Islet precursor cell (in vitro differentiated cells): ENCODE measurements at places on chromosomes 5 and 9.

GRCh38 chr9:97993000-97993399, 9.9 kb downstream of the ANP32B start:
- DNase-seq, result no peak

DNA sequence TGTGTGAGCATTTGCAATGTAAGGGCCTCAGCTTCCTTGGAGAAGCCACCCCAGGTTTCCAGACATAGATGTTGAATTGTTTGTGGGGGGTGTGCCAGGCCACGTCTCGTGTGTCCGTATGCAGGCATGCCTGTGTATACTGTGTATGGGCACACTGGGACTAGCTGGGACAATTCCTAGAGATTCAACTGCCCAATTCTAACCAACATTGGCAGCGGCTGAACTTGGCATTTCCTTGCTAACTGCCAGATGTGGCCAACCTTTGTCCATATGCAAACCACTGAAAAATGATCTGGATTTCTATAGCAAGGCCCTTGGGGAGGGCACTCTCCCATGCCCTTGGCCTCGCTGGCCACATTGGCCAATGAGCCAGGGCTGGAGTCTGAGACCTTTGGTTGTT, 50.3 kb downstream of the SAR1B start:
- no peak for DNase-seq

DNA sequence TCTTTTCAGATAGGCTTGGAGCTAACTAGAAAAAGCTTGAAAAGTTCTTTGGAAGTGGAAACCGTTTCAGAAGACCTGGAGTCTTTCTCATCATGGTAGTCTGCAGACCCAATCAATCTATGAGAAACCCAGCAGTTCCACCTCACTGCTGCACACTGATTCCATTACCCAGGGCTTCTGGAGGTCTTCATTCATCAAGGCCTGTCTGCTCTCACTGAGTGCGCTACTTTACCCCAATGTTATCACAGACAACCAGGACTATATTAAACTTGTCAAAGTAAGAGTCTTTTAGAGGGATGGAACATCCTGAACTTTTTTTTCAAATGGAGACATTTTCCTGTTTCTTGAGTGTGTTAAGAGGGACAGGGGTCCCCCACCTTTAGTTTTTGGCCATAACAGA, 93.1 kb downstream of the BOD1 start:
- no peak for DNase-seq

- no peak for DNase-seq
Observed at GRCh38 chr5:53549792-53550191, 10.6 kb upstream of the NDUFS4 start.

DNA sequence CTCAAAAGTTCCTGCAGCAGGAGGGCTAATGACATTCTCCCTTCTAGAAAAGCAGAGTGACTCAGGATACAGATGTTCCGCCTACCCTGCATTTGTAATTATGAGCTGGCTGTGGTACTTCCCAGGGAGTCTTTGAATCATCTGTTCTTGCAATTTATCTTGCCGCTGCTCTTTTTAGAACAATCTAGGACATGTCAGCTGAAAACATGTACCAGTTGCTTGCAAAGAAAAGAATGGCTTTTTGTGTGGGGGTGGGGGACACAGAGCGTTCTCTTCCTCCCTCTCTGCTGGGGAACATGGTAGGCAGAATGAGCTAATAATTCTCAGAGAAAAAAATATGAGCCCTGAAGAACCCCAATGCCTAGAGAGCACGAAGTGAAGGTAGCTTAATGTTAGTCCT, 51.7 kb upstream of the TUT7 start:
- DNase-seq, result peak; percentile 87

- peak; percentile 89 for DNase-seq
Observed at GRCh38 chr9:35690614-35691333, 1.0 kb upstream of the TPM2 start.

GRCh38 chr5:133840168-133840567, 128.3 kb downstream of the C5orf15 start:
- no peak for DNase-seq

DNA sequence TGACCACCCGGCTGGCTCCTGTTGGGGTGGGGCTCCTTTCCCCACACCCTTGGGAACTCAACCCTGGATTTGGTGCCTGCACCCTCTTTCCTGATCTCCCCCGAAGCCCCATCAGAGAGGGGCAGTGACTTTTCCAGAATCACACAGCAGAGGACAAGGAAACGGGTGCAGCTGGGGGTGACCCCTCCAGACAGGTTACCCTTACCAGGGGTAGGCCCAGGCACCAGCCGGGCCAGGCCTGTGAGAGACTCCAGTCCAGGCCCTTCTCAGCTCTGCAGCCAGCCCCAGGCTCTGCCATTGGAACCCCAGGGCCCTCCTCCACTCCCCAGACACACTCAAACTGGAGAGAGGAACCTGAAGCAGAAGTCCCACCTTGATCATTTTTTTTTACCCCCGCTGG, 19.0 kb upstream of the PHYHD1 start:
- no peak for DNase-seq

DNA sequence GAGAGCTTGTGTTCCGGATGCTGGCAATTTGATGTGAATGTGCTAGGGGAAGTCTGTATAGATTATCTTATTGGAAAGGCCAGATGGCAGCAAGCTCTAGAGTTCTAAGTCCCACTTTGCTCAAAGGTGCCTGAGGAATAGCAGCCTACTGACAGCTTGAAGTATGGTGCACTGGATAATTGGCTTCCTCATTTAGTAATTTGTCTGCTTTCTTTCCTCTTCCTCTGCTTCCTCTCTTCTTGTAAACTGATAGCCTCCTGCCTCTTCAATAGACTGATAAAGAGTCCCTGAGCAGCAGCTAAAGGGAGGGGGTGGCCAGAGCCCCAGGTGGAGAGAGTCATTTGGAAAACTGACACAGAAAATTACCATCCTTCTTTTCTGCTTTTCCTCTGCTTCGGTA, 177.3 kb downstream of the FGF1 start:
- no peak for DNase-seq

GRCh38 chr9:93582115-93582514, 5.7 kb downstream of the PHF2 start:
- peak; percentile 46 for DNase-seq

DNA sequence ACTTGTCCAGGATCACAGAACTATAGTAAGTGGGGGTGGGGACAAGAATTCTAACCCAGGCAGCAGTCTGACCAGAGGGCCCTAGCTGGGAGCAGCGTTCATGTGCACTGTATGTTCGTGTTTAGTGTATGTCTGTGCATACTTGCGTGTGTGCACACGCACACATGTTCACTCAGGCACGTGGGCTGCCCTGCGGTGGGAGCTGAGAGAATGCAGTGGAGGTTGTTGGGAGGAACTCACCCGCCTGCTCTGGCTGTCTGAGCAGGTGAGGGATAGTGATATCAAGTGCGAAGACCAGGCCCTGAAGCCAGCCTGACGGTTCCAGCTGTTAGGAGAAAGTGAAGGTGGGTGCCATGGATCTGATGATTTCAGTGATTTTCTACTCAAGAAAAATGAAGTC, 942 bp downstream of the DCANP1 start:
- peak; percentile 27 for DNase-seq

GRCh38 chr9:8879284-8879683, 1079.7 kb upstream of the DMAC1 start:
- DNase-seq, result no peak

DNA sequence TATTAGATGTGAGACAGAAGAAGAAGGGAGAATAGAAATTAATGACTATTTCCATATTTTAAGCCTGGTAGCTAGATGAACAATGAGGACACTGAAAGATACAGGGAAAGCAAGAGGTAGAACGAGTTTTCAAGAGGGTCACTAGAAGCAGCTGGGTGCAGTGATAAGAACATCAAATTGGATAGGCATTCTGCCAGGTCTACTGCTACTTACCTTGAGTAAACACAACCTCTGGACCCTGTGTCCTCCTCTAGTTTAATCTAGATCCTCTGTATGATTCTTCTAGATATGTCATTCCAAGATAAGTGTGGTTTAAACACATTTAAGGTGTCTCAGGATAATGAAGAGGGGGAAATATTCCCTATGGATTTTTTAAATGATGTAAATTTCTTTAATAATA, 31.2 kb downstream of the OTP start:
- no peak for DNase-seq

GRCh38 chr5:177390363-177391300, 6.4 kb downstream of the SLC34A1 start:
- DNase-seq, result peak; percentile 92

DNA sequence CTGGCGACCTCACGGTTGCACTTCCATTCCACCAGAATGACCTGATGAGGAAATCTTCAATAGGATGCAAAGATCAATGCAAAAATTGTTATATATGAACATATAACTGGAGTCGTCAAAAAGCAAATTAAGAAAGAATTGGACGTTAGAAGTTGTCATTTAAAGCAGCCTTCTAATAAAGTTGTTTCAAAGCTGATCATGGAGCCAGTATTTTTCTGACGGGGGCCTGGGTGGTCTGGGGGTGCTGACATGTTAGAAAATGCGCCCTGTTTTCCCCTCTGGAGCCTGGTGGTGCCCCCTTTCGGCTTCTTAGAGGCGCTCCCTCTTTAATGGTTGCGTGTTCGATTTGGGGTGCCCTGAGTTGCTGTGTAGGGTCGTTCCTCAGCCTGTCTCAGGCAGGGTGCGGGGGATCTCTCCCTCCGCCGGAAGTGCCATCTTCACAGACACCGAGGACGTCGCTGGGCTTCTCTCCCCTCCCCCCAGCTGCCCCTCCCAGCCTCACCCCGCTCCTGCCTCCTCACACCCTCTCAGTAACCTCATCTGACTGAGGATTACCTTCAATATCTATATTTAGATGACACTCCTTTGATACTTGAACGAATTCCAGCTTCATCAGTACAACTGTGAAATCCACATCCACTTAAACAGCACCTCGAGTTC, 18.3 kb downstream of the PTGES2 start:
- no peak for DNase-seq

GRCh38 chr5:112367400-112367799, 51.7 kb downstream of the EPB41L4A start:
- no peak for DNase-seq

DNA sequence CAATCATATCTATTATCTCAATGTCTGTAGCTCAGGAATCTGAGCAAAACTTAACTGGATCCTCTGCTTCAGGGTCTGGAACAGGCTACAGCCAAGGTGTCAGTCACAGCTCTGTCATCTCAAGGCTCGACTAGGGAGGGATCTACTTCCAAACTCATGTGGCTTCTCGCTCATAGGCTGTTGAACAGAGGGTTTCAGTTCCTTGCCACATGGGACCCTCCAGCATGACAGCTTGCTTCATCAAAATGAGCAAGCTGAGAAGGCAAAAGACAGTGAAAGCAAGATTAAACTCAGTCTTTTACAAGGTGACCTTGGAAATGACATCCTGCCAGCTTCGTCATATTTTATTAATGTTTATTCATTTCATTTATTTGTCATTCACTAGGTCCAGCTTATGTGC, 111.7 kb downstream of the GADD45G start:
- DNase-seq, result no peak

GRCh38 chr9:135969064-135969683, 8.0 kb upstream of the UBAC1 start:
- DNase-seq, result no peak

DNA sequence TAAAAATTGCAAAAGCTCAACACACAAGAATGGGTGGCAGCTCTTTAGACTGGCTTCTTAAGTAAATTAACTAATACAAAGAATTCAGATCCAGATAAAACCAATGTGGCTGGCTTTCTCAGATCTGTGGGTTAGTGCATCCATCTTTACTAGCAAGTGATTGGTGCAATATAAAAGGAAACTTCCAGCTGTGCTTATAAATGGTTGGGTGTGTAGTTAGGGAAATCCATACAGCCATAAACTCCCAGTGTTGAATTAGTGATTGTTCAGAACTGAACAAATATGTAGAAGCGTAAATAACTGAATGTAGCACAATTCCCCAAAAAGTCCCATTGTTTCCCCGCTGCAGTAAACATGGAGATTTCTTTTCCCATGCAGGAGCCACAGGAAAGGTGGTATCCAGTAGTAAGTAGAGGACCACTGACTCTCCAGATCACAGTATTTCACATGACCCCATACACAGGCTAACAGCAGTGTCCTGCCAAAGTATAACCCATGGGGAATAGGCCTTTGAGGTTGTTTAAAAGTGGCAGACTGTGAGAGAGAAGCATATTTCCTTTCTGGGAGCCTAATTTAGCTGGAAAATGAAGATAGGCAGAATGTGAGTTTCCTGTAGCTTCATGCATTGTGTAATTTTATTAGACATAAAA, 173.1 kb upstream of the SLC12A2 start:
- no peak for DNase-seq

GRCh38 chr9:84949971-84950370, 280.4 kb downstream of the NTRK2 start:
- DNase-seq, result no peak

- DNase-seq, result no peak
Observed at GRCh38 chr9:79447762-79448161, 124.0 kb upstream of the TLE4 start.

- no peak for DNase-seq
Observed at GRCh38 chr9:112198646-112199045, 23.5 kb upstream of the SUSD1 start.

GRCh38 chr9:111983484-111983908, 86.9 kb downstream of the UGCG start:
- no peak for DNase-seq

GRCh38 chr5:117475919-117476318, 901.3 kb upstream of the SEMA6A start:
- DNase-seq, result no peak

GRCh38 chr5:135186662-135187522, 152.9 kb upstream of the PITX1 start:
- DNase-seq, result peak; percentile 83

DNA sequence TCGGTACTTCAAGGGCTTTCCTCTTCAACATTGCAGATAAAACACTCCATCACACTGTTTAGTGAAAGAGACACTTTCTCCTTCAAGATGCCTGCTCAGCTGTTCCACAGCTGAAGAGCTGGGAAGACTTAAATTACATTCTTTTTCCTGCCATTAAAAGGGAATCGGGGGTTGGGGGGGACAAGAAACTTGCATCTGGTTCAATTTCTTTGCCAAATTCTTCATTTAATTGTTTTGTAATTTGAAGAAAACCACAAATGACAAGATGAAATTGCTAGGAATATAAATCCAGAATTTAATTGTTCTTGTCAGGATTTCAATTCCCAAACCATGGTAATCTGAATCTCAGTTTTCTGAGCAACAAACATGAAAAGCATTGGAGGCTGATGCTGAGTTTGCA, 478.3 kb downstream of the EBF1 start:
- DNase-seq, result no peak

GRCh38 chr5:16862777-16863176, 73.3 kb downstream of the MYO10 start:
- no peak for DNase-seq

GRCh38 chr5:57532513-57533497, 50.2 kb upstream of the ACTBL2 start:
- DNase-seq, result peak; percentile 61

DNA sequence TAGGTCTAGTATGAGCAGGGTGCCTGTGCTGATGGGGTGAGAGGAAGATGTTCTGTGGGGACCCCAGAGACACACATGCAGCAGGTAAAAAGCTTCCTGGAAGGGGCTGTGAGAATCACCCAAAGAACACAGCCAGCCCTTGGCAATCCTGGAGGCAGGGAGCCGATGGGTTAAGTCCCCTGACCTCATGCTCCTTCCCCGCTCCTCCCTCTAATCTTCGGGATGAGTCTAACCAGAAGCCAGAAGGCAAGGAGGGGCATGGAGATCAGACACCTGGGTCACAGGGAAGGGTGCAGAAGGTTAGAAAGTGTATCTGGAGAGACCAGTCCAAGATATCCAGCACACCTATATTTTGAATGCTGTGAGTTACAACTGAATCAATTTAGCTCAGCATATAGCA, 274.1 kb upstream of the PAPPA start:
- peak; percentile 59 for DNase-seq
